ENCODE measurements at places on chromosomes 11 and 22.

DNA sequence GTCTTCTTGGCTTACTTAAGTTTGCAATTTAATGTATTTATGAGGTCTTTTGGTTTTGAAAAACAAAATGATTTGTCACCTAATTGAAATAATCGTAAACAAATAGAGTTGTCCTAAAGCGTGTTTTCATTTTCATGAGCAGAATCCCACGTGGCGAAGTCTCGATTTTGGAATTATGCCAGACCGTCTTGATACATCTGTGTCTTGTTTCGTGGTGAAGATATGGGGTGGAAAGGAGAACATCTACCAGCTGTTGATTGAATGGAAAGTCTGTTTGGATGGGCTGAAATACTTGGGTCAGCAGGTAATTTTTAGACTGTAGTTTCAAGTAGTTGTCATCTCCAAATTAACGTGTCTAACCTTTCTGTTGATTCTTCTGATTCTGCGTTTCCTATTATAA, 64.7 kb downstream of the UVRAG start:
- no peak for DNase-seq

DNA sequence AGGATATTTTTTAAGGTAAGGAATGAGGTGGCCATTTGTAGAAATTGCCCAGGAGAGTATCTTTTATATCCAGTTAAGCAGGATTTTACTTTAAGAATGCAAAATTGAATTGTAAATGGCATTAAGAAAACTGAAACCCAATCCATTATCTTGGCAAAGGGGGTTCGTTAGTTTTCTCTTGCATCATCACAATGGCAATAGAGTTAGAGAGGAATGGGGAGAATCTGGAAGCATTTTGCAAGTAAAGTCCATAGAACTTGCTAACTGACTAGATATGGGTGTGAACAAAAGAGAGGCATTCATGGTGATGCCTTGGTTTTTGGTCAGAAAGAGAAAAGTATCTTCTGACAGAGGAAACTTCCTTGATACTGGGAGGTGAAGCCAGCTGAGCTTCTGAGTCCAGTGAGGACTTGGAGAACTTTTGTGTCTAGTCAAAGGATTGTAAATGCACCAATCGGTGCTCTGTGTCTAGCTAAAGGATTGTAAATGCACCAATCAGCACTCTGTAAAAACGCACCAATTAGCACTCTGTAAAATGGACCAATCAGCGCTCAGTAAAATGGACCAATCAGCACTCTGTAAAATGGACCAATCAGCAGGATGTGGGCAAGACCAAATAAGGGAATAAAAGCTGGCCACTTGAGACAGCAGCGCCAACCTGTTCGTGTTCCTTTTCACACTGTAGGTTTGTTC, 3.6 kb upstream of the CCDC117 start:
- DNase-seq, result no peak

DNA sequence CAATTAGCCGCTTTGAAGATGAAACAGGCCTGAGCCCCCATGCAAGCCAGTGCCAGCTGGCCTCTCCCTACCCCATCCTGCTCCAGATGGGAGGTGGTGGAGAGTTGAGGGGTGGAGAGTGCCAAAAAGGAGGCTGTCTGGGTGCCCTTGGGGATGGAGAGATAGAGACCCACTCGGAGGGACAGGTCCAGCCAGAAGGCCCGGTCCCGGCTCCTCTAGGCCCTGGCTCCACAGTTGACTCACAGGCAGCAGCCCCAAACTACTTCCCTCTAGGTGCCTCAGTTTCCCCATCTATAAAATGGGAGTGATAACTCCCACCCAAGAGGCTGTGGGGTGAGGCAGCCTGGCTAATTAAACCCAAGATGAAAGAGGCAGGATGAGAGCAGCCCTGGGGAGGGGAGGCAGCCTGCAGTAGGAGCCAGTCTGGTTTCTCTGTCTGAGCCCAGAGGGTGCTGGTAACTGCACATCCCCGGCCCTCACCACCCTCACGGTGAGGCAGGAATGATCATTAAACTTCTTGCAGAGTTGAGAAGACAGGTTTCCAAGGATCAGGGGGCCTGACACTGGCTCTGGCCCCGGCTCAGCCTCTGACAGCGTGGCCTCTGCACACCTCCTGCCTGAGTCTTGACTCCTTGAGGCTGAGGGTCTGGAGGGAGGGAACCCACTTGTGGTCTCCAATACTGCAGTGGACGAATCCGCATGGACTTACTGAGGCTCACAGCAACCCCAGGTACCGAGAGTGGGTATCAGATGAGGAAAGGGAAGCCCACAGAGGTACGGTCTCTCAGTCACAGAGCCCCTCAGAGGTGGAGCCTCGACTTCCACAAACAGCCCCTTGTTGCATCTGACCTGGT, 1.4 kb upstream of the AP5B1 start:
- DNase-seq, result no peak

GRCh38 chr22:23696326-23696851, 5.6 kb downstream of the RGL4 start:
- no peak for DNase-seq

- no peak for DNase-seq
Measured at GRCh38 chr11:30045921-30046577, 29.2 kb upstream of the KCNA4 start.

GRCh38 chr11:117989351-117990102, 3.3 kb downstream of the IL10RA start:
- DNase-seq, result no peak

GRCh38 chr11:112864672-112865071, 96.5 kb upstream of the NCAM1 start:
- DNase-seq, result no peak

- no peak for DNase-seq
Measured at GRCh38 chr22:39176143-39176713, 23.7 kb upstream of the CBX7 start.

- no peak for DNase-seq
Measured at GRCh38 chr11:105296806-105297205, 157.2 kb upstream of the CARD18 start.

- DNase-seq, result no peak
Measured at GRCh38 chr11:100922121-100922520, 207.5 kb downstream of the PGR start.

- DNase-seq, result no peak
Measured at GRCh38 chr11:25899617-25900160, 432.2 kb upstream of the ANO3 start.

DNA sequence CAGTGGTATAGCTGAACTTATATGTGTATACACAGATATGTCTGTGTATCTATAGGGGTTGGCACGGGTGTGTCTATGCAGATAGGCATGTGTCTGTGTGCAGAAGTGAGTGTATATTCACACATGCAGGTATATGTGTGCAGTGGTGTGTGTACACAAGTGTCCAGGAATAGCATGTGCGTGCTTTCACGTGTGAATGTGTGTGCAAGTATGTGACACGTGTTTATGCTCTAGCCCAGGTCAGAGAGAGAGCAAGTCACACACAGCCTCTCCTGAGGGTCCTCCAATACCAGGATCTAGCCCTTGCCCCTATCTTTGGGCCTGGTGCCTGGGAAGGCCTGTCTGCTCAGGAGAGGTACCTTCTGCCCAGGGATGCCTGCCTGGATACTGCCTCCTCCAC, 26.3 kb downstream of the PDE2A start:
- DNase-seq, result no peak

DNA sequence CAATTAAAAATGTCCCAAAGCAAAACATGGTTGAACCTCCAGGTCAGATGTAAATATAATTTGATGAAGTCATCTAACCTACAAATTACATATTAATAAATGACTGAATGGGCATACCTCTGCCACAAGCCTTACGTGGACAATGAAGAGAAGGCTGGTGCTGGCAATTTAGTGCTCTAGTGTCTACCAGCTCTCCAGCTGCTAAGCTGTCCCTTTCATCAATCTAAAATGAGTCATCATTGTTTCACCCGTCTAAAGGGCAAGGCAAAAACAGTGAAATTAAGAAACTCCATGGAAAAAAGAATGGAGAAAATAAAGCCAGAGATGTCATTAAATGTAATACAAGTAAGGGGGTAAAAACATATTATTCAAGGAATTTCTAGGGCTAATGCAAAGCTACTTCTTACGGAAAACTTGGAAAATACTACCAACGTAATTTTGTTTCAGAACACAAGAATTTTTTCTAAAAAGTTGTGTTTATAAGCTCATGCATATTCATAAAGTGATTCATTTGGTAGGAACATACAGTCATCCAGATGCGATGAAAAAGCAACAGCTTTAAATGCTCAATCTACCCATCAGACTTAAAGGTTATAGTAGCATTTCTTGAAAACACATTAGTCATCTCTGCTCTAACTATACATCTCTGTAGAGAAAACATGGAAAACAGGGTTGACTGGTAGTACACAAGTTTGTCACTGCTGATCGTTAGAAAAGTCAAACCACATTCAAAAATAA, 71.5 kb downstream of the SIK3 start:
- DNase-seq, result no peak

- no peak for DNase-seq
Measured at GRCh38 chr11:76062733-76063132, 143.6 kb downstream of the WNT11 start.

DNA sequence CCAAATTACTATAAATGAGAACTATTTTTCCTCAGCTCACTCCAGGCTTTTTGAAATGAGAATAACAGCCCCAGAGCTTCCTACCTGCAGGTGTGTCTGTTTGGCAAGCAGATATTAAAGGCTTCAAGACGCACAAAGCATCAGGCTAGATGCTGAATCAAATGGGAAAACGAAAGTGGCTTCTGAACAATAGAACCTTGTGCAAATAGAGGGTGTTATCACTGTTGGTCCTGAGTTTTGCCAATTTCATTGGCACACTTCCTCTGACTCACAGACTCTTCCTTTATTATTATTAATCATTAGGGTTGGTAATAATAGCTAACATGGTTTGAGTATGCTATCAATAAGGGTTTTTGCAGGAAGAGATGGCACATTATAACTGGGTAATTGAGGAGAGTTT, 13.4 kb downstream of the SYT13 start:
- no peak for DNase-seq

DNA sequence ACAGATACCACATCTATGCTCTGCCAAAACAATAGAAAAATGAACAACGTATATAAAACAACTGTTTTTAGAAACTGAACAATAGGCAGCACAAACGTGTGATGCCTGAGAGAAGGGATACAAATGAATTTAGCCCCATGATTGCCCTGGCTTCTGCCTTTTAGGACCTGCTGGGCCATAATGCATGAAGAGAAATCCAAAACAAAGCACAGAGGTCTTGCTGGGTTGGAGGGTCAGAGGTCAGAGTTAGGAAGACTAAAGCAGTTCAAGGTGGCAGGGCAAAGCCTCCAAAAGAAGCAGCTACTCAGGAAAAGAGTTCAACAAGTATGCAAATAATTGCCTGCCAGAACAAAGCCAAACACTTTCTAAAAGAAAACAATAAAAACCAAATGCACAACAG, 138.5 kb downstream of the TTC28 start:
- DNase-seq, result no peak

GRCh38 chr11:14414470-14415461, 55.8 kb upstream of the RRAS2 start:
- DNase-seq, result no peak

DNA sequence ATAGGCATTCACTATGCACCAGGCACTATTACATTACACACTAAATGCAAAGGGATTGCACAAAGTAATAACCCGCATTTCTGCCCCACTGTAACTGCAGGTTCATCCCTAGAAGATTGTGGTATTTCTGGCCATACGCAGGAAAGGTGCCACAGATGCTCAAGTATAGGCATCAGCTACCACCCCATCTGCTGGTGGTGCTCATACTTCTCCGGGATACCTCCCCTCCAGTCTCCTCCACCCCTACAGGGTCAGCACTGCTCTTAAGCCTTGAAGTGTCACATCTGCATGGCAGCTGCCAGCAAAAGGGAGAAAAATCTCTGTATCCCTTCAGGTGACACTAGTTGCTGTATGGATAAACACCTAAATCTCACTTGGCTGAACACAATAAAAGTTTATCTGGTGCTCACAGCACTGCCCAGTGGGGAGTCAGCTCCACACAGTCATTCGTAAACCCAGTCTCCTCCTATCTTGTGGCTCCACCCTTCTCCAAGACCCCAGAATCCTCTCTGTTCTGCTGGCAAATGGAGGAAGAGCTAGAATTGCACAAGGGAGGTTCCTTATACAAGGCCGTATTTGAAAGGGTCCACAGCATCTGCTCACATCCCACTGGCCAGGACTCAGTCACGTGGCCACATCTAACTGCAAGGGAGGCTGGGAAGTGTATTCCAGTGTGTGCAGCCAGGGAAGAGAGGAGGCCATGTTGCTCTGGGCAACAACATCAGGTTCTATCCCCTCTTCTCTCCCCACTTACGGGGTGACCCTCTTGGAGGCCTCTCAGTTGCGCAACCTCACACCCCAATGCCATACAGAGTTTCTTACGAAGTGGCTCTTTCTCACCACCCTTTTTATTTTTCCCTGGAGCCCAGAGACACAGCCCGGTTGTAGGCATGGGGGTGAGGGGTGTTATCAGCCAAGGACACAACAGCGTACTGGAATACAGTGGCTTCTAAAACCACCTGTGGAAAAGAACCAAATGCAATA, 114.7 kb downstream of the BUD13 start:
- no peak for DNase-seq

- no peak for DNase-seq
Measured at GRCh38 chr11:109808569-109808968, 284.6 kb upstream of the ZC3H12C start.

DNA sequence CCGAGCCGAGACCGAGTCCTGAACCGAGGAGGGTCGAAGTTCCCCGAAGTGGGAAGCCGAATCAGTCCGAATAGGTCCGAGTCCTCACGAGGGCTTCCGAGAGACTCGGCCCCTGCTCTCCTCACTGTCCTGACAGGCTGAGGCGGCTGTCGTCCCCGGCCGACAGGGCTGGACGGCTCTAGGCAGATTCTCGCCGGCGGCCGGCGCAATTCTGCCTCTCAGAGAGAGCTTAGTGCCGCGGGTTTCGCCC, 191 bp upstream of the DEAF1 start:
- no peak for DNase-seq

DNA sequence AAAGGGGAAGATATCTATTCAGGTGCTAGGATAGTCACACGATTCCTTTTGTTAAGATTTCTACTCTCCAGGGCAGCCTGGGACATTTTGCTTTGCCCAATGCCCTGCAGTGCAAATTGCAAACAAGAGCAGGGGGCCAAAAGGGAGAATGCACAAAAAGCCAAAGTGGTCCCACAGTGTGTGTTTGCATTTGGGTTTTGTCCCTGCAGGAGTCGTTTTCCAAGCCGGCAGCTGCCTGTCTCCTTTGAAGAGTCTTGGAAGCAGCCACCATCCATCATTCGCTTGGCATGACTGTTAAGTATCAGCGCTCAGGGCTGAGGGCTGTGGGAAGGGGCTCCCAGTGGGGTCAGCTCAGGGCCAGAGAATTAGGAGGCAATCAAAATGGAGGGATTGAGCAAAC, 184.7 kb downstream of the MIAT start:
- no peak for DNase-seq

- no peak for DNase-seq
Measured at GRCh38 chr11:70415191-70415590, 16.9 kb downstream of the CTTN start.

- no peak for DNase-seq
Measured at GRCh38 chr11:59009661-59010060, 70.4 kb downstream of the GLYATL1 start.

DNA sequence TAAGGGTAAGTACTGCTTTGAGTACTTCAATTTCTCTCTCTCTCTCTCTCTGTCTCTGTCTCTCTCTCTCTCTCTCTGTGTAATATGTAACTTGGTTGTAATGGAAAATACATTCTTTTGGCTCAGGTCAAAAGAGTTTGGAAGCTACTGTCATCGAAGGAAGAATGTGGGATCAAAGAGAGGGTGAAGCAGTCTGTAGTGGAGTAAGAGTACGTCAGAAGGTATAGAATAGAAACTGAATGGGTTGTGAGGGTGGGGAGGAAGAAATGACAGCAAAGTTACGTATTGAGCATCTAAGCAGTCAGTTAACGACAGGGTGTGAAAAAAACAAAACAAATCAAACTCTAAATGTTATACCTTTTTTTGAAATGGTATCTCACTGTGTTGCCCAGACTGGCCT, 10.0 kb downstream of the NCAM1 start:
- no peak for DNase-seq
